ENCODE measurements at places on chromosomes 2 and 18.

DNA sequence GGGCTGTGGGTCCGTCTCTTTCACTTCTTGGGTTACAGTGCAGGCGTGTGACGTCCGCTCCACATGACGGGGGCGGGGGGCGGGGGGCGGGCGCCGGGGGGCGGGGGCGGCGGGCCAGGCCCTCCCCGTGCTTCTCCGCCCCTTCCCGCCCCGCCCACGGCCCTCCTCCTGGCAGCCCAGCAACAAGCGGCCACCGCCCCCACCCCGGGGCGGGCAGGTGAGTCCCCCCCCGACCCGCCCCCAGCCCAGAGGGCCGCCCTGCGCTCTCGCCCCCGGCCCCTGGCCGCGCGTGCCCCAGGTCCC lies 3.6 kb downstream of the ZNF516 start:
- peak; percentile 56 for DNase-seq

- no peak for DNase-seq
Observed at GRCh38 chr2:132830321-132830827, 160.4 kb upstream of the LYPD1 start.

DNA sequence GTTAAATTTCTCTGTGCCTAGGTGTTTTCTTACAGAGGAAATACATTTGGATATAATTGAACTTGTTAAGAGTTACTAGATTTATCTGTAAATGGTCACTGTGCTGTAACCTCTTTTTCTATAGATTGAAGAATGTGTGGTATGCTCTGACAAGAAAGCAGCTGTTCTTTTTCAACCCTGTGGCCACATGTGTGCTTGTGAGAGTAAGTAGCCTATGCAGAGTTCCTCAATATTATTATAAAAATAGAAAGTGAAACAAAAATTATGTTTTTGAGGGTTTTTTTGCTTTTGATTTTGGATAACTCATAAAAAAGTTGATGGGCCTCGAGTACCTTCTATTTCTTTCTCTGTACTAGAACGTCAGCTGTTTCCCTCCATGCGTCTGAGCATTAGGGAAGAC lies 112.4 kb downstream of the MIB1 start:
- no peak for DNase-seq

DNA sequence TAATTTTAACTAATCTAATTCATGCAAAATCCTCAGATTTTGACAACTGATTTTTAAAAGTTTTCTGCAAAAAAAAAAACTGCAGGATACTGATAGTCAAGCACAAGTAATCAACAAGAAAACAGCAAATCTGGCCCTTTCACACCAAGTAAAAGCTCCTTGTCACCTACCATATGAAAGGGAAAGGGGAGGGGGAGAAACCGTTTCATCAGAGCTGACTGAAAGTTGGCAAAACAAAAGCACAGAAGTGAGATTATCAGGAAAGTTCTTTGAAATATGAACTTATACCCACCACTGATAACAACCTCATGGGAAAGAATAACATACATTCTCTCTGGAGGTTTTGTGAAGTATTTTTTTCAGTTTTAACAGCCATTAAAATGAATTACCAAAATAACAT lies 38.7 kb downstream of the ZNF521 start:
- no peak for DNase-seq

DNA sequence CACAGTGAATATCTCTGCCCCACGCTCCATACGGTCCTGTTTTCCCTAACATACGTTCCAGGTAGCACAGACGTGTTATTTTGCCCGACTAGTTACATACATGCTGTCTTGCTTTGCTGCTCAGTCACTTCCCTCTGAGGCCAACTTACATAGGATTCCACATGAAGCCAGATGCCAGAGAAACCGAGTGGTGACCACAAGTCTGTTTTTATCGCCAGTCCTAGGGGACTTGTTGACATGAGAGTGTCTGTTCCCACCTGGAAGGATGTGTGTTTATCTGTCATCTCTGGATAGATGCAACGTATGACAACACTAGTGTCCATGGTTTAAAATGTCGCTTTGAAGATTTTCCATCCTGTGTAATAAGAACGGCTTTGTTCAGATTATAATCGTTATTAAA lies 32.6 kb downstream of the PMAIP1 start:
- no peak for DNase-seq

GRCh38 chr2:33009249-33009648 lies 62.5 kb downstream of the LTBP1 start:
- DNase-seq, result no peak

DNA sequence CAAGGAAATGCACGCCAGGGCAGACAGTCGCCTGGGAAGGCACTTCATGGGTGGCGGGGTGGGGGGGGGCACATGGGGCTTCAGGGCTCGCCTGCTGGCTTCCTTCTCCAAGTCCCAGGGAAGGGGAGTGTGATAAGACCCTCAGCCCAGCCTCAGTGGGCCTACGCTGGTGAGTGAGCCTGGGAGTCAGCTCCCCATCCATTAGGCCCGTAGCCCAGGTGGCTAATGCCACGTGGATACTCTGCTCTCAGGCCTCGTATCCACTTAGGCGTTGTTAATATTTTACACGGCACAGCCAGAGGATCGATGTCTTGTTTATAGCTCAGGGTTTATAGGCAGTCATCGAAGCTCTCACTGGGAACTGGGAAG lies 47.1 kb downstream of the KCNIP3 start:
- no peak for DNase-seq

DNA sequence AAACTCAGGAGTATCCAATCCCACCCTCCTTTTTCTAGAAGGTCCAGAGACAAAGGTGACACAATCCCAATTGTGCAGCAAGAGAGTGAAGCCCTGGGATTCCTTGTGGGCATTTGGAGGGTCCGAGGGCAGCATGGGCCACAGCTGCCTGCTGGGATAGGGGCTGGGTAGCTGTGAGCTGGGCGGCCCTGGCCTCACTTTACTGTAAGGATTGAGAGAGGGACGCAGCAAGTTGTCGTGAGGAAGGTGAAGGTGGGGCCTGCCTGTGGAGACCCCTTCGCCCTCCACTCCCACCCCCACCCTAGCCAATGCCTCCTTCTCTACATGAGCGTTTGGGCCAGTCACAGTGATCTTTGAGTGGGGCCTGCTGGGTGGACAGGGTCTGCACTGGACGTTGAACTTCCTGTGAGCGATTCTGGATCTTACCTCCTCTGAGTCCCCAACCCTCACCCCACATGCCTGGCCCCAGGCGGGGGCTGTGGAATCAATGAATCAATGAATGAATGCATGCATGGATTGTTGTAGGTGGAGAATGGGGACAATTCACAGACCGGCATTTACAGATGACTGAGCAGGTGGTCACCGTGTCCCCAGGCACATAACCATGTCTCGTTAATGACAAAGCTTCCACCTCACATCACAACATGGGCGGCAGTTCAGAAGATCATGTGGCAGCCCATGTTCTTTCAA lies 107.2 kb downstream of the INHBB start:
- no peak for DNase-seq

DNA sequence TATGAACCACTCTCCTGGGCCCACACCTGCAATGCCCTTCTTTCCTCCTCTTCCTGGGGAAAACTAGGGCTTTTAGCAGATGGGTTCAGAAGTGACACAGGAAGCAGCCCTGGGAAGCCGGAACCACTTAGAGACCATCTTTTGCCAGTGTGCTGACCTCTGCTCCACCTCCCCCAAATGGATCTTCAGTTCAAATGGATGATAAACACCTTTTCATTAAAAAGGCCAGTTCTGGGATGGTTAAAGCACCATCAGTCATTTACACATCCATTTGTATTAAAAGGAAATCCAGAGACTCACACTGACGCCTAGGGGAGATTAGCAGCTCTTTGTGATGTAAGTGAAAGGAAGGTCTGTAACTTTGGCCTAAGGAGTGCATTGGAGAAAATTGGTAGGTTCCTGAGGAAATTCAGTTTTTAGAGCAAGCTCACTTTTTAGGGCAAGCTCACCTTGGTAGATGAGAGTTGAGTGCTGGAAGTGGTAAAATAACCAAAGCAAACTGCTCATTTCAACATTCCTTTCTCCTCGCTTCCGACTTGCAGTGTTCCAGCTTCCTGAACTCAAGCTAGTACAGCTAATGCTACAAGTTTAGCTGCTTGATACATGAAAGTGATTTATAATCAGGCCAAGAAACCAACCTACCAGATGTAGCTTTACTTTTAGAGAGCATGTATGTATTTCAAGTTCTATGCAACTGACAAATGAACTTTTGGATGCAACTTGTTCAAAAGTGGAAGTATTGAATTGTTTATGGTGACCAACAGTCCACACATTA lies 47.7 kb downstream of the ACTR2 start:
- no peak for DNase-seq

GRCh38 chr2:217231724-217232123 lies 371.9 kb upstream of the TNP1 start:
- DNase-seq, result no peak

DNA sequence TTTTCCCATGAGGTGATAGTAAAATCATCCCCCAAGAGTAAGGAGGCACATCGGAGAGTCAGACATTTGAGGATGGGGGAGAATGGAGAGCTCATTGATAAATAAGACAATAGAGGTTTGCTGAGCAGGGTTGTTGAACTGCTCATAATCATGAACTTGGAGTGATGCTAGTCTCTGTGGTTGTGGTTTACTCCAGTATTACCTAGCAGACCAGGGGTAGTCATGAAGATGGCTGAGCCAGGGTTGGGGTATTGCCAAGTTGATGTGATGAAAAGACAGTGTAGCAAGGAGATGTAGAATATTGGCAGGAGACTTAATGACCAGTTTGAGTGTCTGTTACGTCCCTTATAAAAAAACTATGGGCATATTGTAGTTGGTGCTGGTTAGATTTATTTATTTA lies 25.4 kb downstream of the CYBRD1 start:
- no peak for DNase-seq

DNA sequence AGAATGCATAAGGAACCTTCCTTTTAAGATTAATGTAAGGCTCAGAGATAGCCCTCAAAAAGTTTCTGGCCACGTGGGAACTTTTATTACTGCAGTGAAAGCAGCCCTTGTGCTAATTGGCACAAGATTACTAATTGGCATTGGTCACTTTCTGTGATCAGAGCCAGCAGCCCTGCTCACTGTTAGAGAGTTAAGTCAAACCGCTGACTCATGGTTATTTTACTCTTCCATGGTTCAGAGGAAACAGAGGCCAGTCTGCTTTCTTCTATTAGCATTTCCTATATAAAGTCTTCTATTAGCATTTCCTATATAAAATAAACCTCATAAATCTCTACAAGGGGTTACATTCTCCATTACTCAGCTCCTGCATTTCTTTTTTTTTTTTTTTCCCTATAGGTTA lies 1.5 kb upstream of the SLC35G4 start:
- no peak for DNase-seq

GRCh38 chr2:38889575-38889974 lies at the start of gene ARHGEF33:
ARHGEF33 (plus strand) TSS chr2:38889875; CDS start chr2:38919448, 29,573 bp downstream.
- DNase-seq, result no peak

DNA sequence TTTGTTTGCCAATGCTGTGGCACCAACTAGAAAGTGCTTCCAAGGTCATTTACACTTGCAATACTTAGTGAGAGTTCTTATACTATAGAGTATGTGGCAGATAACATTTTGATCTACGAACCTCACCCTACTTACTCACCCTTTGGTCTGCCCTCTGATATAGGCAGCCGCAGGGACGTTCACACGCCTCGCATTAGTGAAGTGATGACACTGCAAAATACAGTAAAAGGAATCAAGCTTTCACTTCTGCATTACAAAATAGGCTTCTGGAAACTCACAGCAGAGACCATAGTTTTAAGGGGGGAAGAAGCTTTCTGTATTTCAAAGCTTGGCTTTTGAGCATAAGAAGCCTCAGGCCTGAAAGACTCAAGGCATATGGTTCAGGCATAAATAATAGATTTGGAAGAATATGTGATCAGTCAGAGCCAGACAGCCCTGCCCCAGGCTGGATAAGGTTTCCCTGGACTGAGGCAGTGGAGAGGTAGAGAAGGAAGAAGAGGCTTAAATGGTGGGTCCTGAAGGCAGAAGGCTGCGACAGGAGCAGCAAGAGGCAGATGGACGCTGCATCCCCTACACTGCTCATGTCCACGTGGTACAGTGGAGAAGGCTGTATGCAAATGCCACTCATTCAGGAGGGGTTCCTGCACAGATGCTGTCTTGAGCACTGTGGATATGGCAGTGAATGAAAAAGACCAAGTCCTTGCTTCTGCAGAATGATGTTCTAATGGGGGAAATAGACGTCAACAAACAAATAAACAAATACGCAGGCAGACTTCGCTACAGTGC lies 63.1 kb downstream of the FECH start:
- DNase-seq, result no peak

DNA sequence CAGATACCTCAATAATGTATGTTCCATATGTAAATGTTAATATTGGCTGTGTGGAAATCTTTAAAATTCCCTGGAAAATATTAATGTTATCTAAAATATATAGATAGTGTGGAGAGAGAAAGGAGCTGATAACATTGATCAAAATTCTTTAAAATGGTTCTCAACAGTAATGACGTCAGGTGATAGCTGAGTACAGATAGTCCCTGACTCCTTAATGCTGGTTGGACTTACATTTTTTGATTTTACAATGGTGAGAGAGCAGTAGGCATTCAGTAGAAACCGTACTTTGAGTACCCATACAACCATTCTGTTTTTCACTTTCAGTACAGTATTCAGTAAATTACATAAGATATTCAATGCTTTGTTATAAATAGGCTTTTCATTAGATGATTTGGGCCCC lies 146.6 kb downstream of the GALNT3 start:
- DNase-seq, result no peak

DNA sequence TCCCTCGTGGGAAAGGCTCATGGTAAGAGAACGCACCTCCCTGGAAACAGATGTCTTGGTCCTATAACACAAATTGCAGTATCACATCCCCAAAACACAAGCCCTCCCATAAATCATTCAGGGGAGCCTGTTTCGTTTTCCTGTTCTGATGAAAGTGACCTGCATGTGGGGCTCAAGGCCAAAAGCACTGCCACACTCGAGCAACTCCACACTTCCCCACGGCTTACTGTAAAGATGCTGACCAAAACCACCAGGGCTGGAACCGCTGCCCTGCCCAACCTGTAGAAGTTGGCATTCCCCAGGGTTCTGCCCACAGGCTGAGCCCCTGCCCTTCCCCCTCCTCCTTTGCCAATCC lies 139.7 kb downstream of the BCL11A start:
- DNase-seq, result no peak

GRCh38 chr2:239870276-239870675 lies 154.9 kb downstream of the NDUFA10 start:
- DNase-seq, result no peak

DNA sequence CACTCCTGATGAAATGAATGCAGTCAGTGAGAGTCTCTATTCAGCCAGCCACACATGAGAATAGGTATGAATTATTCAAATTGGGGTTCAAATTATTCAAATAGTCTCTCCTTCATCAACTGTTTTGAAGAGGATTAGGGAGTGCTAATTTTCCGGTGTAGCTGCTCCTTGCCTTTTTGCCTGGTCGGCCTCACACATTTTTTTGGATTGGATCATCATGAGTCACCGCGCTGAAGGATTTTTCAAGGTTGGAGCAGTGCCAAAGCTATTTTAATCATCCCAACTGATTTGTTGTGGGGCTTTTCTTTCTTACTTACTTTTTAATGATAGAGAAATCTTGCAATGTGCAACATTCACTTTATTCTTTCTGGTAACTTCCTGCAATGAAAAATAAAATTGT lies 2.4 kb upstream of the DTNA start:
- no peak for DNase-seq

GRCh38 chr2:239349453-239350135 lies 51.2 kb downstream of the HDAC4 start:
- DNase-seq, result no peak

GRCh38 chr2:73640946-73641766 lies 1.1 kb downstream of the NAT8 start:
- no peak for DNase-seq

- DNase-seq, result no peak
Observed at GRCh38 chr2:123209202-123209601, 815.9 kb upstream of the CNTNAP5 start.

- DNase-seq, result no peak
Observed at GRCh38 chr2:84980263-84980983, 9.5 kb downstream of the KCMF1 start.
